Skin of body (tissue), 3 donors: ENCODE measurements at places on chromosomes 6 and 20.

DNA sequence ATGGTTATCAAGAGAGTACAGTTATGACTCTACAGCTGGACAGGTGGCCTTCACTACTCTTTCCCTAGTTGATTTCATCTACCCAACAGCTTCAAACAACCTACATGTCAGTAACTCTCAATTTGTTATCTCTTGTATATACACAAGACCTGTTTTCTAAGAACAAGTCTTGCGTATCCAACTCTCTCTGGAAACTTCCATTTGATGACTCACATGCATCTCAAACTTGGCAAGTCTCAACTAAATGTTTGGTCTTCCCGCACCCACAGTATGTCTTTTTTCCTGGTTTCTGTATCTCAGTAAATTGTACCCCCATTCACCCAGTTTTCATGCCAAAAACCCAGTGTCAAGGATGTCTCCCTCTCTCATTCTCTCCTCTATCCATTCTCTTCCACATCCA, 97.7 kb downstream of the BTBD9 start:
- DNase-seq: no peak

DNA sequence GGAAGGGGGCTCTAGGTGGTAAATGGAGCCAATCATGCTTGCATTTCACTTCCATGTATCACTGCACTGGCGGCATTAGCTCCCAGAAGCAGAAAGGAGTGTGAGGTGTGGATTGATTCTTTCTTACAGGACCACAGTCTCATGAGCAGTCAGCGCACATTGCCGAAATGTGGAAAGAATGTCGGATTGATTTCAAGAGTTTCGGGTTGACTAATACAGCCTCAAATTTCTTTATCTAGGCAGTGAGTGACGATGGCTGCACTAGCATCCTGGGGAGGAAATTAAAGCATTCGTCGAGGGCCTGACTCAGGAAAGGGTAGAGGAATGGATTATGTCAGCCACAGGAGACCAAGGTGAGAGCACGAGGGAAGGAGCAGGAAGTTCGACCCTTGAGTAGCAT, 222.8 kb upstream of the CDYL start:
- DNase-seq: no peak

DNA sequence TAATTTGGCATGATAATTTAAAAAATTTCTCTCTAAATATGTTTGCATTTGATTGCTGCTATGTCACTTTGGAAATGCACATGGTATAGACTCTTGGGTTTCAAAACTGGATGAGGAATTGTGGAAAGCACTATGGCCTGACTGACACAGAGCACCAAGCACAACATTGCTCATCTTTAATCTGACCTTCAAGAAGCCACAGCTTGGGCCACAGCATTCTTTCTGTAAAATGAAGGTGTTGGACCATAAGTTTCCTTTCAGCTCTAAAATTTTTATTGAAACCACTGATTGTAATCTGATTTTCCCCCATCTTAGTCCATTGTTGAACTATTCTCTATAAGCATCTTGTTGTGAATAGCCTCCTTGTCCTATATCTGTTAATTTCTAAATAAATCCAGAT, 41.0 kb downstream of the QKI start:
- no peak for DNase-seq

DNA sequence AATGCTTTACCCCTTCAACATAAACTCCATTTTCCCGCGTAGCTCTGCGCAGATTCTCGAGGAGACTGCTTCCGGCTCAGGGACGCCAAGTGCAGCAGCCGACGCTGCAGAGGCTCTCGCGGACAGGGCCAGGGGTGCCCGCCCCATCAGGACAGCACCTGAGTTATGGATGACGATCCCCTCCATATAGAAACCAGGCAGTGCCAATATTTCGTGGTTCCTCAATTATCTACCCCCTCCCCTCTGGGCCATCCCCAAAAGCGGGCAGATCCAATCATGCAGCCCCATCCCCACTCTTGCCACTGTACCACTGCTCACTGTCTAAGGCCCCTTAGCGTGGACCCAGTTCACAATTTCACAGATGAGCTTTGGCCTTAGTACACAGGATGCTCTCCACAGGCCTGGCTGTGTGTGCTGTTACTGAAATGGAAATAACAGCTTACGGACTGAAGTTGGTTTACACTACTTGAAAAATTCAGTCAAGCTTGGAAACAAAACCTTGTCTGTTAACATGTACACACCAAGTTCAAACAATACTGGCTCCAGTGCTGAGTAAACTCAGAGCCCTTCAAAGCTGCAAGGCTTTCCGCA, 74.5 kb downstream of the DACT2 start:
- DNase-seq: no peak

DNA sequence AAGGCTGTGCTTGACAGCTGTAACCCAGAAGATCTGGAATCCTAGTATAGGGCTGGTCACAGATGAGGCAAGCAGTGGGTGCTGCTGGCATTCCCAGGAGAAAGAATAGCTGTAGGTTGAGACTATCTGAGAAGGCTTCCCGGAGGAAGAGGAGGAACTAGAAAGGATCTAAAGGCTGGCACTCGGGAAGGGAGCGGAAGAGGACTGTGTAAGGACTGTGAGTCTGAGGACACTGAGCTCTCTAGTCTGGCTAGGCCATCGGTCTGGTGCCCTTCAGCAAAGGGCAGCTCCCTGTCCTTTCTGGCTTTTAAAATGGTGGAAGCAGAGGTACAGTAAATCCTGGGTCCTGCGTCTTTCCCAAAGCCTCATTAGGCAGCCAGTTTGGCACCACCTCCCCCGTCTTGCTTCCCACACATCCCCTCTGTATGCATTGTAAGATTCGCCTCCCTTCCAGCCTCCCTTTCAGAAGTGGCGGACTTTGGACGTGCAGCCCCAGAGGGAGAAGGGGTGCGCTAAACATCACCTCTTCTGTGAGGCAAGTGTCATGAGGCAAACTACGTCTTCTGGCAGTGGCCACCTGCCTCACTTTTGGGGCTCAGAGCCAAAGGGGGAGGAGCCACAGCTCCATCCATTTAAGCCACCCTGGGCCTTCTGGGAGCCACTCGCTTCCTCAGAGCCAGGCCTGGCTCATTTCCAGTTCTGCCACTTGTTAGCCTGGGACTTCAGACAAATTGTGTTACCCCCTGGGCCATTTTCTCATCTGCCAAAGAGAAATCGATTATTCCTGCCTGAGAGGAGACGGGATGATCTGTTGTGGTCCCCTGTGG, 8.6 kb downstream of the SNPH start:
- DNase-seq: no peak

DNA sequence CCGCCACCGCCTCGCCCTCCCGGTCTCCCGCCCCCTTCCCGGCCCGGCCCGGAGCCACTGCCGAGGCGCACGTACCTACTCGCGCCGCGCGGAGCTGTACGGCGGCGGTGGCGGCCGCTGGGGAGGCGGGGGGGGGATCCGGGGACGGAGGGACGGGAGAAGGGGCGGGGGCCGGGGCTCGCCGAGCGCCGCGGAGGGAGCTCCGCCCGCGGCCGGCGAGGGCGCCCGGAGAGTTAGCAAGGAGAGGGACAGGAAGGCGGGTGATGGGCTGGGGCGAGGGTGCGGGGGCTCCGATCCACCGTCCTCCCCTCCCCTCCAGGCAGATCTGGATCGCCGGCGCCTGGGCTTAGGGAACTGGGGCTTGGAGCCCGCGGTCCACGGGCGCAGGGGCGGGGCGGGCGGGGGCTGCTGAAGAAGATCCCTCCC, 548 bp upstream of the TMEM74B start:
- DNase-seq: no peak

DNA sequence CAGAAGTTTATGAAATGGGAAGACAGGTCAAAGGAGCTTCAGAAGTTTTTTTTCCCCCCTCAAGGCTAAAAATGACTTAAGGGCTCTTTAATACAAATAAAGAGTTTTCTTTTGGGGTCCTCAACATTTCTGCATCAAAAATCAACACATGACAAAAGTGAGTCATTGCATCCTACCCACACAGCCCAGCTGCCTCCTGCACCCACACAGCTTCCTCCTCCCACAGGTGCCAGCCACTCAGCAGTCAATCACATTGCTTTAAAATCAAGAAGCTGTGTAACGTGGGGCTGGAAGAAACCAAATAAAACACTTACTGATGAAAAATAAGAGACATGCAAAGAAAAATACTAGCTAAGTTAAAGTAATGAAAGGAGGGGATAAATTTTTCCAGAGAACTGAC, 68.5 kb downstream of the MAP3K5 start:
- no peak for DNase-seq

DNA sequence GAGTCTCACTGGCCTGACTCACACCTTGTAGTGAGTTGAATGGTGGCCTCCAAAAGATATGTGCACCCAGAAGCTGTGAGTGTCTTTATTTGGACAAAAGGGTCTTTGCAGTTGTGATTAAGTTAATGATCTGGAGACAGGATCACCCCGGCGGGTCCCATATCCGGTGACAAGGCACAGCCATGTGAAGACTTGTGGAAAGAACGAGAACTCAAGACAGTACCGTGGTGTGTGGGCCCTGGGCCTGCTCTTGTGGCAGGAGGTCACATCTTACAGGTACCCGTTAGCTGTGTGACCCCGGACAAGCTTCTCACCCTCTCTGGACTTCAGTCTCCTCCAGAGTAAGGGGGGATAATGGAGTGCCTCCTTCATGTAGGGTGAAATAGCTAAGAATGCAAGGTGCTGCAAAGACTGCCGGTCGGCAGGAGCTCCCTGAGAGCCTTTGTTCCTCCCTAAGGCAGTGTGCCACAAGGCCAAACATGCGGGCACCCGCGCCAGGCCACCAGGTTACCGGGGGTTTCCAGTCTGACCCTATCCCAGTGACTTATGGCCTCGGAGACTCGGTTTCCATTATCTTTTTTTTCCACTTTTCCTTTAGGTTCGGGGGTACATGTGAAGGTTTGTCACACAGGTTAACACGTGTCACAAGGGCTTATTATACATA, 39.2 kb downstream of the CDH4 start:
- DNase-seq: no peak
